ENCODE measurements at places on chromosomes 4 and X.

- peak; percentile 30 for DNase-seq
These were observed 81.0 kb upstream of the ZDHHC15 start for GRCh38 chrX:75603833-75604232.

DNA sequence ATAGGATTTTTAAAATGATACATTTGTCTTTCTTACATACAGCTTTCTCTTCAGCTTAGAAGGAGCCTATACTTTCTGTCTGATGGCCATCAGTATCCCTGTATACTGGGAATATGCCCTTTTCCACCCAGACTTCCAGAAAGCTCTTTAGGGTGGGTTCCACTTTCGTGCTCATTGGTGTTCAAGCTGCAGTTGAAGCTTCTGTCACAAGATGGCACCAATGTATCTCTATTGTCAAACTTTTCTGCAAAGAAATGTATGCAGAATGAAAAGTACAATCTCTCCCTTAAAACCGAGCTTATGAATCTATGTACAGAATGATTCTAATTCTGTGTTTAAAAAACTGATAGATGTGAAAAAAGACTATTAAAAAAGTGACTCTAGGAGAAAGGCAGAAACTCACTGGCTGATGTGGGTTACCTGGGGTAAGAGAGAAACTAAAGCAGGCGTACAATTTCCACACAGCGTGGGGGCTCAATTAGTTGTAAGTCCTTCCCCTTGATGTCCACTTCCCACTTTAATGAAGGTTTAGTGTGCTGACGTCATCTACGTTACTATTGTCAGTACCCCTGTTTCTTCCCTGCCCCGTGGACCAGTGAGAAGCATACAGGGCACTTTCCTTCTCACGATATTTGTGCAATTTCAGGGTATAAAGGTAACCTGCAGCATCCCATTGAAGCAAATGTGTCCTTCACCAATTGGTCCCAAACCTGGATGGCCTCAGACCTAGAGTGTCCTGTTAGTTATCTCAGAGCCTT is 57.3 kb upstream of the TCEAL2 start:
- DNase-seq, result peak; percentile 22

DNA sequence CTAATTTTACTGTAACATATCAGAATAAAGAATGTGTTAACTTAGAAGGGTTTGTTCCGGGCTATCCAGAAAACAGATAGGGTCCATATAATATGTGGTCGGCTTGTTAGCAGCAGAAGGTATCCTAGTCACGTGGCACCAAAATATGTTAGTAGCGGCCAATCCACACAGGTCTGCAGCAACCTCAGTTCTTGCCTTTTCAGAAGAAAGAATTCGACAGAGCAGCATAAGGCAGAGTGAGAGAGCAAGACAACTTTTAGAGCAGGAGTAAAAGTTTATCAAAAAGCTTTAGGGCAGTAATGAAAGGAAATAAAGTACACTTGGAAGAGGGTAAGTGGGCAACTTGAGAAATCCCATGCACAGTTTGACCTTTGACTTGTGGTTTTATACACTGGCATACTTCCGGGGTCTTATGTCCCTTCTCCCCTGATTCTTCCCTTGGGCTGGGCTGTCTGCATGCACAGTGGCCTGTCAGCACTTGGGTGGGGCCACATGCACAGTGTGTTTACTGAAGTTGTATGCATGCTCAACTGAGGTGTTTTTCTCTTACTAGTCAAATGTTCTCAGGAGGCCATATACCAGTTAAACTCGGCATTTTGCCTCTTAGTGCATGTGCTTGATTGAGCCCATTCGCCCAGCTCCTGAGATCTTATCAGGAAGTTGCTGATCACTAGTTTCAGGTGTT is 37.0 kb upstream of the ABCG2 start:
- DNase-seq, result no peak

- peak; percentile 56 for DNase-seq
These were observed 22.0 kb upstream of the SMIM31 start for GRCh38 chr4:164731827-164732474.

- peak; percentile 77 for DNase-seq
These were observed 62.4 kb downstream of the JADE1 start for GRCh38 chr4:128871948-128872347.

DNA sequence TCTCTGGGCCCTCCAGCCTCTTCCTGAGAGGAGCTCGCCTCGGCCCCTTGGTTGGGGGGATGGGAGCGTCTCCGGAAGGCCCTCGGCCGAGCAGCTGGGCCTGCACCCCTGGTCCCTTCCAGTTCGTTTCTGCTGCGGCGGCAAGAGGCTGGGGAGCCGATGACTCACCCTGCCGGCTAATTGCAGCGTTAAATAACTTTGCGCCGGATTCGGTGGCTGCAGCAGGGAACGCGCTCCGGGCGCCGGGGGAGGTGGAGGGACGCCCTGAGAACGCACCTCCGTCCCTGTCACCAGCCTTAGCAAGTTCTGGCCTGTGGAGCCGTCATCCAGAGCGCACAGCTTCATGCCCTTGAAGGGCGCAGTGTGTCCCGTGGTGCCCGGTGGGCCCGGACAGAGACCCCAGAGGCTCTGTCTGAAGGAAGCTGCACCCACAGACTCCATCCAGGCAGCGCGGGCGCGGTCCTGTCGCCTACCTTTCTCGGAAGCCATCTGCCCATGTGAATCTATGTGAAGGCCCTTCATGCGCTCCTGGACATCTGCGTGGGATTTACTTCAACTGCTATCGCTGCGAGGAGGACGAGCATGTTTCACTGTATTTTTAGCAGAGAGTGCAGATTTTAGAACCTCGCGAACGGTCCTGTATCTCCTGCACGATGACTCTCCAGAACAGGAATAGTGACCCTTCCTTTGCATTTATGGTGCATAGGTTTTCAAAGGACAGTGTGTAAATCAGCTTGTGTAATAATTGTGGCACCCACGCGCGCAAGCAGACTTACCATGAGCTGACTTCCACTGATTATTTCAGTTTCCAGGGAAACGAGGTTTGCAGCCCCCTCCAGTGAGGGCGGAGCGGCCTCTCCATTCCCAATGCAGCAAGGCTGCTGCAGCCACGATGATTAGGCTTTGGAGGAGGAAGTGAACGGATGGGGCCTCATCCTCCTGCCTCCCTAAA is 1.7 kb upstream of the TMEM271 start:
- DNase-seq, result no peak

DNA sequence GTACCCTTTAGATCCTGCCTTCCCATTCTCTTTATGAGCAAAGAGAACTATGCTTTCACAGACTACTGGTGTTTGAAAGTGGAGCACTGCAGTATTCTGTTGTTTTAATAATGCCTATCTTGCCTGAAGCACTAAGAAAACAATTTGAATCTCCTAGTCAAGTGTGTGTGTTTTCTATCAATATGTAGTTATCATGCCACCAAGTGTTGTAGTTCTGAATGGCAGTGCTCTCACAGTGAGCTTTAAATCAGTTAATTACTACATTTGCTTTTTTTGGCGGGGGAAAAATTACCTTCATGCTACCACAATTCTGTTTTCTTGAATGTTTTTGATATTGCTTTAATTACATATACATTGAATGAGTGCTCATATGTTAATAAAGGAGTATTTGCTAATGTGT is 143.6 kb upstream of the FAM47A start:
- no peak for DNase-seq

GRCh38 chr4:113781439-113782040 is 20.0 kb upstream of the CAMK2D start:
- peak; percentile 71 for DNase-seq

DNA sequence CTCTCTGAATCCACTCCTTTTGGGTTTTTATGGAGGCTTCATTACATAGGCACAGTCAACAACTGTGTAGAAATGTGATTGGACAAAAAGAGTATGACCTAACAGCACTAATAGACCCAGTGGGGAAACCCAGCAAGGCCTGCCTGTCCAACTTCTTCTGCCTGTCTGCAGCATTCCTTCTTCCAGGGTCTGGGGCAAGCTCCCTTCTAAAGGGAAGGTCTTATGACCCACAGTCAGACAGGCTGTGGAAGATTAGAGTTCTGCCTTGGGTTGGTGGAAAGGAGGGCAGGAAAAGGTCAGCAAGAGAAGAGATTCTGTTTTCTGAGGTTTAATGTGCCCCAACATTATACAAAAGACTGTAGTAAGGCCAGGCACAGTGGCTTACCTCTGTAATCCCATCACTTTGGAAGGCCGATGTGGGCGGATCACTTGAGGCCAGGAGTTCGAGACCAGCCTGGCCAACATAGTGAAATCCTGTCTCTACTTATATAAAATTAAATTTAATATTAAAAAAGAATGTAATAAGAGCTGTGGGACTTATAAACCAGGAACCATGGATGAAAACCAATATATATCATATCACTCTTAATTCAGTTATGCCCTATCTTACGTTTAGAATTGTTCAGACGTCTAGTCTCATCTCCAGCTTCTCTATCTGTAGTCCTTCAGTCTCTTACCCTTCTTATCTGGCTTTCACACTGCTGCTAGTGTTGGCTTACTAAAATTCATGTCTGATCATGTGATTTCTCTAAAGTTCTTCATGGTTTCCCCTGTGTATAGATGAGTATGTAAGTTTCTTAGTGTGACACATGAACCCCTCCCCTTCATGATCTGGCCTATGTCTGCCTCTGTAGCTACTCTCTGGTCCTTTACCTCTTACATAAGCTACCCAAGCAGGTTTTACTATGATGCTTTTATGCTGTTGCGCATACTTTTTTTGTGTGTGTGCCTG is 6.2 kb downstream of the CLCN3 start:
- DNase-seq, result no peak

DNA sequence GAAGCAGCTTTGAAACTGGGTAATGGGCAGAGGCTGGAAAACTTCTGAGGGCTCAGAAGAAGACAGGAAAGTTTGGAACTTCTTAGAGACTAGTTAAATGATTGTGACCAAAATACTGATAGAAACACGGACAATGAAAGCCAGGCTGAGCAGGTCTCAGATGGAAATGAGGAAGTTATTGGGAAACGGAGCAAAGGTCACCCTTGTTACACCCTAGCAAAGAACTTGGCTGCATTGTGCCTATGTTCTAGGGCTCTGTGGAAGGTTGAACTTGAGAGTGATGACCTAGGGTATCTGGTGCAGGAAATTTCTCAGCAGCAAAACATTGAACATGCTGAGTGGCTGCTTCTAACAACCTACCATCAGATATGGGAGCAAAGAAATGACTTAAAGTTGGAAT is 50.8 kb upstream of the FBXW7 start:
- no peak for DNase-seq

GRCh38 chr4:104896660-104897645 is 249.7 kb upstream of the TET2 start:
- DNase-seq, result peak; percentile 4

- peak; percentile 84 for DNase-seq
These were observed 16.6 kb downstream of the CHST7 start for GRCh38 chrX:46589977-46590723.

DNA sequence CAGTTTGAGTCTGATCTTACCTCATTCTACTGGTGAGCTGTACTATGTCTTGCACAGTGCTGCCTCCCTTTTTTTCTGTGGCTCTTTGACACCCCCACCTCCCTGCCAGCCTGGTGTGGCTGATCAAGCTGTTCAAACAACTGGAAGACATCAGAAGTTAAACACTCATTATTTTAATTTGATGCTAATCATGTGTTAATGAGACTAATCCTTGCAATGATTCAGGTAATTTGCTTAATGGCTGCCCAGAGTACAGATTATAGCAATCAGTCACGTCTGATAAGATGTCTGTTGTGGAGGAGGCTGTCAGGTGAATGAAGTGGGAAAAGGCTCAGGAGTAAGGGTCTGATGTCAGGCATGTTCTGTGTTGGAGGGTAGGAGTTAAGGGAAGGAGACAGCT is 87.4 kb upstream of the GK2 start:
- DNase-seq, result no peak

DNA sequence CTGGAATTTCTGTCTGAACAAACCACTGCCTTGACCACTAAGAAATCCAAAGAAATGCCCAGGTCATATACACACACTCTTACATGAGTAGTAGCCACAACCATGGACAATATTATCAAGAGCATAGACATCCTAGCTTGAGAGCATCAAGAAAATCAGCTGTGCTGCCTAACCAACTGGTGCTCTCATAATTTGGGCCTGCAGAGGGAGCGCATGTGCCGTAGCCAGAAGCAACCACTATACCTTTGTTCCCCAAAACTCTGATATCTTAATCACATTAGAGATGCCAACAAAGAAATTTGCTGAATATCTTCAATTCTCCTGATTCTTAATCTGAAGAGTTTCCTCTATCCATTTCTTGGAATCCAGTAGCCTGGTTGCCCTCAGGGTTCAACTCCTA is 163.6 kb downstream of the ZNF674 start:
- peak; percentile 28 for DNase-seq

DNA sequence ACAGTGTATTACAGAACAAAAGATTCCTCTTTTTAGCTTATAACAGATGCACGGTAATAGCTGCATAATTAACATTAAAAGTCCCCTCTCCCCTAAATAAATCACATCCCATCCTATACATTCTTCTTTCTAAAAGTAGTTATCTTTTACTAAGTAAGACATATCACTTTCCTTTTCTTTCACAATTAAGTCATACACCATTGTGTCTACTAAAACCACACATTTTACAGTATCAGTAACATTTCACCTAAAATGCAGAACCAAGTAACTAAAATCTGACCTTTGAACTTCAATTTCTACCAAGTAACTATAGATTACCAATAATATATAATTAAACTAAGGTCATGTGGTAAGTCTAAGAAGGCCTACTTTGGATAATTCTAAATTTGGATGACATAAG is 14.2 kb downstream of the DHX15 start:
- DNase-seq, result no peak

DNA sequence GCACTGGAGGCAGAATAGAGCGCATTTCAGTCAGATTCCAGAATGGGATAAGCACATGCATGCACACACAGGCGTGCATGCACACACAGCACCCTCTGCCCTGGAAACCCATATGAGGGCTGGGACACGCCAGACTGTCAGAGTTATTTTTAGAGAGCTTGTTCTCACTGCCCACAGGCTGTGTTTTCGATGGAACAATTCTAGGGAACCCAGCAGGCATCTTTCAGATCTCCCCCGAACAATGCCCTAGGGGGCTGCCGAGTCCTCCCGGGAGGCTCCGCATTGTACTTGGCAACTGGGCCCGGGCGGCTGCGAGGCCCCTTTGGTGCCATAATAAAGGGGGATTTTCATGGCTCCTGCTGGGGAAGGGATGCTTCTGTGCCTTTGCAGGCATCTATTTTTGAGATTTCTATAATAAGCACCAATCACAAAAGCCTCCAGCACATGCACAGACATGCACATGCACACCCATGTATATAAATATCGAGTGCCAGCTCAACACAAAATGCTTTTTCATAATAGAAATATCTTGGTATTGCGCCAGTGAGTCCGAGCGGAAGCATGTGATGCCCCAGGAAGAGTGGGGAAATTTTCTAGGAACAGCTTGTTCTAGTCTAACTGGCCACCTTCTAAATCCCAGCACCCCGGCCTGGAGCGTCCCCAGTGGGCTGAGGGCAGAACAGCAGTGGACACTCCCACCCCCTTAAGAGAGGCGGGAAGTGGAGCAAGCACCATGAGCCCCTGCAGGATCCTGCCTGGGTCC is 88.5 kb downstream of the PHKA2 start:
- DNase-seq, result peak; percentile 49

GRCh38 chrX:66039944-66040343 is at the start of gene VSIG4:
Gene VSIG4, minus strand, starts transcription at chrX:66040080. Its CDS starts 82 bp downstream, at chrX:66039998.
- no peak for DNase-seq

GRCh38 chr4:188387179-188387791 is 248.0 kb downstream of the TRIML1 start:
- DNase-seq, result peak; percentile 4

Measured in fibroblast of pulmonary artery (primary cell).